Common myeloid progenitor, CD34-positive (primary cell): ENCODE measurements at places on chromosomes 3 and 15.

GRCh38 chr15:65663521-65663920, 41.8 kb downstream of the SLC24A1 start:
- DNase-seq: no peak

- DNase-seq: no peak
Measured at GRCh38 chr3:127749361-127749760, 73.0 kb downstream of the MGLL start.

DNA sequence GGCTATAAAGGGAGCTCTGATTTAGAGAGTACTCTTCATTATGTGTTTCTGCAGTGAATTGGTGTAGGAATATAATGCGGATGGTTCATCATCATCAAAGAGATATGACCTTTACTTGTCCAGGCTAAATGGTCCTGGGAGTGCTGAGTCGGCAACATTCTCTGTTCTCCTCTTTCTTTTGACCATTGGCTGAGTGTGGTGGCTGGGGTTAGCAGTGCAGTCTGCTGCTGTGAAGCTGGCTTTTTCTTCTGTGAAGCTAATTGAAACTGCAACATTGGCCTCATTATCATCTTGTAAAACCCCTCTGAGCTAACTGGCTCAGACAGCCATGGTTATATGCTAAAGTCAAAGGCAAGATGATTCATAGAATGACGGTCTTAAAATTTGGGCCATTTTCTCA, 83.8 kb downstream of the THRB start:
- no peak for DNase-seq

GRCh38 chr3:173055228-173055933, 85.7 kb downstream of the SPATA16 start:
- DNase-seq: peak; percentile 15

DNA sequence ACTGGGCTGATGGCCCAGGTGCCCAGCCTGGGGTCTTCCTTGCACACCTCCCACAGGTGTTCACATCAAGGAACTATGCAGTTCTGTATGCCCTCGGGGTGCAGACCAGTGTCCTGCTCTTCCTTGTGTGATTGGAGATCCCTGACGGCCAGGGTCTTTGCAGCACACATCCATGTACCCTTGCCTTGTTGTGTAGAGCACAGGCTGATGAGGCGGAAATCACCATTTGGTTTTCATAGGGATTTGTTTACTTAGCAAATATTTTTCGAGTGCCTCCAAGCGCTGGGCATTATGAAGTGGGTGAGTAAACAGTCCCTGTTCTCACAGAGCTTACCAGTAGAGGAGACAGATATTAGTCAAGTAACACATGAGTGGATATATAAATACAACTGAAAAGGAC, 209.3 kb upstream of the UMPS start:
- no peak for DNase-seq

- DNase-seq: peak; percentile 18
Measured at GRCh38 chr15:100671858-100672543, 69.6 kb downstream of the ASB7 start.

GRCh38 chr3:45553469-45553974, 41.0 kb upstream of the LIMD1 start:
- DNase-seq: peak; percentile 80

- no peak for DNase-seq
Measured at GRCh38 chr3:128280481-128281052, 127.3 kb downstream of the EEFSEC start.

DNA sequence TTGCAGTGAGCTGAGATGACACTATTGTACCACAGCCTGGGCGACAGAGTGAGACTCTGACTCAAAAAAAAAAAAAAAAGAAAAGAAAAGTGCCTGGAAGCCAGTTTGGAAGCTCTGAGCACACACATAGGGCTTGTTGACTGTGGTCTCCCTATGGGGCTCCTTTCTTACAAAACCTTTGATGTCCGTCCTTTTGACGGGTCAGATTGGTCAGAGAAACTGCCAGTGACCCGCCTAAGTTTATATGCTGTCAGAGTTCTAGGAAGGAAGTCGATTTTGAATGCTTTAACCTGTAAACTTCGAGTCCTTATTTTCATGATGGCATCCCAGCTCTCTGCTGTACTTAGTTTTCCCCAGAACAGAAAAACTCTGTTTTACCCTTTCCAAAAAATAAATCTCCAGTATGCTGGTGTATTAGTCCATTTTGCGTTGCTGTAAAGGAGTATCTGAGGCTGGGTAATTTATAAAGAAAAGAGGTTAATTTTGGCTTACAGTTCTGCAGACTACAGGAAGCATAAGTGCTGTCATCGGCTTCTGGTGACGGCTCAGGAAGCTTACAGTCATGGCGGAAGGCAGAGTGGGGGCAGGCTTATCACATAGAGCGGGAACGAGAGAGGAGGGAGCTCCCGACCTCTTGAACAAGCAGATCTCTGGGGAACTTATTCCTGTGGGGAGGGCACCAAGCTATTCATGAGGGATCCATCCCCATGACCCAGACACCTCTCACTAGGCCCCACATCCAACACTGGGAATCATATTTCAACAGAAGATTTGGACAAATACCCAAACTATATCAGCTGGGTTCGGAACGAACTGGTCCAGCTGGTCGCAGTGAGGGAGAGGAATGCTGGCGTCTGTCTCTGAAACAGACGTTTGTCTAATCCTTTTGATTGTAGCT, 72.3 kb downstream of the LMLN start:
- DNase-seq: peak; percentile 61

- no peak for DNase-seq
Measured at GRCh38 chr3:78832785-78833204, 935.0 kb downstream of the ROBO1 start.

- peak; percentile 67 for DNase-seq
Measured at GRCh38 chr3:25826510-25826909, 36.6 kb downstream of the OXSM start.

DNA sequence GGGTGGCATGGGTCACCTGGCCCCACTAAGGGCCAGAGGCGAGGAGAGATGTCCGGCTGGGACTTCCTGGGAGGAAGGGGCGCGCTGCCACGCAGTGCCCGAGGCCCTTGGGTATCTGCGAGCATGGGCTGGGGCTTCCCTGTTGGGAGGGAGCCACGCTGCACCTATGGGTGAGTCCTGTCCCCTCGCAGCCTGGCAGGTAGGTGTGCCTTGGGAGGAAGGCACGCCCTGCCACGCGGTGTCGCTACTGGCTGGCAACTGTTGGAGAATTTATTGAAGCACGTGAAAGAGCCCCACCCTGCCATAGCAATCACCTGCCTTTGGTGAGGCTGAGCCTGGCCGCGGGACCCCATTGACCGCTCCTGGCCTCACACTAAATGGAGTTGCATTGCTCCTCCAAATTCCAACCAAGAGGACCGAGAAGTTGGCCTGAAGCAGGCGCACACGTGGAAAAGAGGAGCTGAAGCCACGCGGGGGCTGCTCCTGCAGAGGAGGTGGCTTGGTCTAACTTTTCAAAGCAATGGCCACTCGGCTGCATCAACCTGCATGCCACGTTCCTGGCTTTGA, 134.2 kb downstream of the TJP1 start:
- no peak for DNase-seq

GRCh38 chr15:81849289-81849688, 196.5 kb downstream of the MEX3B start:
- no peak for DNase-seq

DNA sequence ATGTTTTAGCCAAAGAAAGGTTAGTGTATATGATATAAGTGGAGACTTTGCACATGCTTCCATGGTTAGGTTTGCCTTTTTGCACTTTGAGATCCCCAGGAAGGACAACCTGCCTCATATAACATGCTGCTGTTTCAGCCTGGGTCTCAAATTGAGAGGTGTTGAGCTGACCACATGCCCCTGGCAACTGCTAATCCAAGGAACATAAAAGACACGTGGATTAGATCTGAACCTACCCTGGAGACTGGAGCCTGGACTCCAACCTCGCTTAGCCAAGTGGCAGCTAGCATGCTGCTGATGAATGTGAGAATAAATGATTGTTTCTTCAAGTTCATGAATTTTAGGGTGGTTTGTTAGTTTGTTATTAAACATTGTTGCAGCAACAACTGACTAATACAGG, 301.8 kb upstream of the TBC1D5 start:
- DNase-seq: no peak

DNA sequence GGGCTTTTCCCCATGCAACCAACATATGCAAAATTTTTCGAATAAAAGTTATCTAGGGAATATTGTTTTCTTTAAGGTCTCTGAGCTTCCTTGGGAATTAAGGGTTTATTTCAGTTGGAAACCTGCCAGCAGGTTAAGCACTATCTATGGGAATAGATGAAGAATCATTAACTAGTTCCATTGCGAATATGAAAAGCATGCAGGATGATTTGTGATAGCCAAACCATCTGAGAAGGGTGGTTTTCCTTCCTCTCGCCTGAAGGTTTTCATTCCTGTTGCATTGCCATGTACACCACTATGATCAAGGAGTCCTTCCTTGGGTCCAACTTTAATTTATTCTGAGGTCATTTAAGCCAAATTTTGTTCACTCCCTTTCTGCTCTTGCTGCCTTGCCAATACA, 184.9 kb downstream of the NR2F2 start:
- no peak for DNase-seq

GRCh38 chr15:38576261-38576660, 11.6 kb upstream of the RASGRP1 start:
- DNase-seq: no peak
